Nucleus accumbens (tissue), 56 donors: ENCODE measurements at places on chromosomes 7 and 10.
A peak's percentile ranks its signal among the peaks of the same experiment; 100 is the strongest.

DNA sequence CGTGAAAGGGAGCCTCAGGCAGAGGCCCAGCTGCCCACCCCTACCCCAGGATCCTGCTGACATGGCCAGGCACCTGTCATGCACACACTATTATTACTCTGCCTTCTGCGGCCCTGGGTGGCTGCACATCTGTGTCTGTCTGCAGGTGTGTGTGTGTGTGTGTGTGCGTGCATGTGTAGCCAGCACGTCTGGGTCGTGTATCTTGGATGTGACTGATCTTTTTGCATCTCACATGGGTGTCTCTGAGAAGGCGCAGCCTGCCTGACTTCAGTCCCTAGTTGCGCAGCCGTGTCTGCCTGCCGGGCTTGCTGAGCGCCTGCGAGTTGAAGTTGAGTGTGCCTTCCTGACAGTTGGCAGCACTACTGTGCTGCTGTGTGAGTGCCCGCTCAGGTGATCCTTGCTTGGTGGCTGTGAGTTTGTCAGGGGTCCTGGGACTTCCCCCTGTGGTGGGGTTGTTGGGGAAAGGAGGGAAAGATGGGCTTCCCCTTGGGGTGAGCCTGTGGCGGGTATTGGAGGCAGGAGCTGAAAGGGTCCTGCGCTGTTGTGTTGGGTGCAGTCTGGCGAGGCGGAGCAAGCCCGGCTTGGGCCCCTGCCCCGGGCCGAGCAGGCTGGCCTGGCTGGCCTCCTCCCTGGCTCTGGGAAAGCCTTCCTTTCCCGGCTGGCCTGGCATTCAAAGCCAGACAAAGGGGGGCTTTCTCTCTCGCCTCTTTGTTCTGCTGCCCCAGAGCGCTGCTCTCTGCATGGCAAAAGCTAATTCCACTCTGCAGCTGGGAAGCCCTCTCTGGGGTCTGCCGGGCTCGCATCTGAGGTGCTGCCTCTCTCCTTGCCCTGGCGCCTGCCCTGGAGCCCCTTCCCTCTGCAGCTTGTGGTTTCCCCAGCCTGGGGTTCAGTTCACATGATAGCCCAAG, 4.9 kb downstream of the TRIM8 start:
- peak; percentile 76 for DNase-seq

GRCh38 chr10:16968416-16969041, 151.3 kb upstream of the RSU1 start:
- DNase-seq, result no peak

- no peak for DNase-seq
Measured at GRCh38 chr7:30998180-30998579, 34.4 kb downstream of the GHRHR start.

DNA sequence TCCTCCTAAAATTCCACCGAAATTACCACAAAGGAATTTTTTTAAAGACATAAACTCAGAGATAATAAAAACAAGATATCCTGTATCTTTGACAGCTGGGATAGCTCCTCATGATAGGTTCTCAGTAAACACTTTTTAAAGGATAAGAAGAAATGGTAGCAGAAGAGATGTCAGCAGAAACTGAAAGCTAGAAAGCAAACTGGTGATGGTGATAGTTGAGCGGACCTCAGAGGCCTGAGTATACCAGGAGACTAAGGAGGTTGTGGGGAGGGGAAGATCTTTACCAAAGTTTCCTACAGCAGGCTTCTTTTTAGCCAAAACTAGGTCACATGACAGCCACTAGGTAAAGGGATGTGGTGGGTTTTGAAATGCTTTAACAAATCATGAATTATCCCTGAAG, 22.5 kb downstream of the PCGF5 start:
- no peak for DNase-seq

- no peak for DNase-seq
Measured at GRCh38 chr10:80613466-80614170, 75.9 kb downstream of the SH2D4B start.

- DNase-seq, result no peak
Measured at GRCh38 chr7:76330673-76331072, 28.1 kb downstream of the YWHAG start.

- no peak for DNase-seq
Measured at GRCh38 chr7:144528536-144529045, 125.1 kb upstream of the NOBOX start.

DNA sequence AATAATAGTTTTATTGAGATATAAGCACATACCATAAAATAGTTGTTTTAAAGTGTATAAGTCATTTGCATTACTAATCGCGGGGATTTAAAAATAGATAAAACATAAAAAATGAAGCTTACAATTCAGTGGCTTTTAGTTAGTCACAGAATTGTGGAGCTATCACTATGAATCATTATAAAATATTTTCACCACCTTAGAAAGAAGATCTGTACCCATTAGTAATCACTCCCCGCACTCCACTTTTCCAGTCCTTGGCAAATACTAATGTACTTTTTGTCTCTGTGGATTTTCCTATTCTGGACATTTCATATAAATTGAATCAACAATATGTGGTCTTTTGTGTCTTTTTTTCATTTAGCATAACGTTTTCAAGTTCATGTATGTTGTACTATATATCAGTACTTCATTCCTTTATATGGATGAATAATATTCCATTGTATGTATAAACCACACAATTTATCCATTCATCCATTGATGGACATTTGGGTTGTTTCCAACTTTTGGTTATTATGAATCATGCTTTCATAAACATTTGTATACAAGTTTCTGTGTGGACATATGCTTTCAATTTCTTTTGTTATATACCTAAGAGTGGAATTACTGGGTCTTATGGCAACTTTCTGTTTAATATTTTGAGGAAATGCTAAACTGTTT, 162.5 kb downstream of the MAGI2 start:
- no peak for DNase-seq

- DNase-seq, result no peak
Measured at GRCh38 chr7:34096777-34097176, 191.4 kb downstream of the BMPER start.

DNA sequence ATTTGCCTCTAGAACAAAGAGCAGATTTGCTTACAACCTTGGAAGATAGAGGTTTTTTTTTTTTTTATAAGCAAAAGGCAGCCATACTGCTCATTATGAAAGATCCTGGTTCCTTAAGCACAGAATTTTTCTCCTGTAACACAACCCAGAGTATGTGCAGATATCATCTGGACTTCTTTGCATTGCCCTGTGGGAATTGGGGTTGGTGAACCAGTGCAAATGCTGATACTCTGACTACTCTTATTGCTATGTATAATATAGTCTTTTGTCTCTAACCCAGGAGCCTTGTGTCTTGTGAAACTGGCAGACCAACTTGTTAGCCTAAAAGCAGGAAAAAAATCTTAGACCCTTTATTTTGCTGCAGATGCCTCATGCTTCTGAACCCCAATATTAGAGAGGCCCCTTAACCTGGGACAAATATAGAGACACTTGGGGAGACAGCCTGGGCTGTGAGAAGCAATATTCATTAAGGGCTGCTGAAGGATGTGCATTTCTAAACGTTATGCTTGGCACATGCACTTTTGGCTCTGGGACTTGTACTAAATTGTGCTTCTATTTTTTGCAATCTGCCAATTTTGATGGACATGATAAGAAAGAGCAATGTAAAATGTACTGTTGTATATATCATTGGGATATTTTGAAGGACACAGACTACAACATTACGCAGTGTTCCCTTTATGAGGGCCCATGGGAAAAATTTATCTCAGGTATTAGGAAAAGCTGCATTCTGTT, 78.9 kb downstream of the ANLN start:
- no peak for DNase-seq

GRCh38 chr7:96184783-96185182, 137.1 kb downstream of the SLC25A13 start:
- no peak for DNase-seq

- DNase-seq, result no peak
Measured at GRCh38 chr7:55209366-55209765, 155.8 kb upstream of the LANCL2 start.

- no peak for DNase-seq
Measured at GRCh38 chr7:19202599-19202998, 57.4 kb upstream of the FERD3L start.

DNA sequence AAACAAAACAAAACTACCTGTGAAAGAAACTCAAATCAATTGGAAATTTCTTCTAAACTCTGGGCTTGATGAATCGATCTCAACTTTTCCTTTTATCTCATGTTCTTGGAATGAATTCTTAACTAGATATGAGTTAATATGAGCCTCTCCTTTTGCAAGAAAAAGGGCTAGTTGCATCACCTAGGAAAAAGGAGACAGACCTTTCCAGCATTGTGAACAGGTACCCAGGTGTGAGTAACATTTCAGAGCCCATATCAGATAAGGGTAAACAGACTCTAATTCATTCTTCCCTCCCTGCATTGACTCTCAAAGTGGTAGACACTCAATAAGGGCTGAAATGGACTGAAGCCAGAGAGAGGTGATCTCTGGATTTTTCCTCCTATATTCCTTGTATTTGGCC, 103.8 kb upstream of the AGR3 start:
- DNase-seq, result no peak

- DNase-seq, result peak; percentile 47
Measured at GRCh38 chr7:141071260-141071854, 2.5 kb upstream of the TMEM178B start.

DNA sequence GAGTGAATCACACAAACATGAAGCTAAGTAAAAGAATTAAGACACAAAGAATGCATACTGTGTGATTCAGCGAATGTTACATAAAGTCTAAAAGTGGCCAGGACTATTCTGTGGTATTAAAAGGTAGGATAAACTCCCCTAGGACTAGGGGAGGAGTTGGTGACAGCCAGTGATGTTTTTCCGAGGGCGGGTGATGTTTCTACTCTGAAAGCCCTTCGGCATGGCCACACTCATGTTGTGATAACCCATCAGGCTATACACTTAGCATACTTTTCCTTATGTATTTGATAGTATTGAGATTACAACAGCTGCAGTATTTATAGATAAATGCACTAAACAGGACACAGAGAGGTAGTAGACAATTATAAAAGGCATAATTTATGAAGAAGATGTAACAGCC, 15.8 kb upstream of the CYP2E1 start:
- DNase-seq, result no peak

DNA sequence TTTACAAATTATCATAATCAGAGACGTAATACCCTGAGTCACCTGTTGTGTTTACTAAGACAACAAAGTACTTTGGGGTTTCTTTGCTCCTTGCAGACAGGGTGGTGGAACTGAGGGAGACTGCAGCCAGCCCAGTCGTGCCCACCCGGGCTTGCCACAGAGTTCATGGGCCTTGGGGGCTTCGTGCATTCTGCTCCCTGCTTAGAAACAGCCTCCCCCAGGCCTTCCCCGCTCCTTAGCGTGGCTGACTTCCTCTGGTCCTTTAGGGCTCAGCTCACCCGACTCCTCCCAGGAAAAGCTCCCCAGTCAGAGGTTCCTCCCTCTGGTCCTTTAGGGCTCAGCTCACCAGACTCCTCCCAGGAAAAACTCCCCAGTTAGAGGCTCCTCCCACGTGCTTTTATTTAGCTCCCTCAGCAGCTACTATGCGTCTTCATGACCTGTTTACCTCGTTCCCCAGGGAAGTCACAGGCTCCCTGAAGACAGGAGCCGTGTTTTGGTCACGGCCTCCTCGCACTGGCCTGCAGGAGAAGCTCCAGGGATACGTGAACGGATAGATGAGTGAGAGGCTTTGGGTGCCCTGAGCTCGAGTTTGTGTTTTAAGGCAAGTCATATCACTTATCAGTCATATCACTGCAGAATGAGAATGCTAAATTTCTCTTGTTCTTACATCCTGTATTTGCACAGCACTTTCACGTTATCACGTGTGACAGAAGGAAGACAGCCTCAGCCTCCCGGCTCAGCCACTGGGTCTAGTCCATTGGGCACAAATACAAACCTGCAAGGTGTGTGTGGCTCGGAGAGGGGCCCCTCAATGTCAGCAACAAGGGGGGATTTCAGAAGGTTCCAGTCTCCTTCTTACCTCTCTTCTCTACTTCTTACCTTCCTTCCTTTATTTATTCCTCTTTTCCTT, 52.7 kb upstream of the VIPR2 start:
- DNase-seq, result no peak

DNA sequence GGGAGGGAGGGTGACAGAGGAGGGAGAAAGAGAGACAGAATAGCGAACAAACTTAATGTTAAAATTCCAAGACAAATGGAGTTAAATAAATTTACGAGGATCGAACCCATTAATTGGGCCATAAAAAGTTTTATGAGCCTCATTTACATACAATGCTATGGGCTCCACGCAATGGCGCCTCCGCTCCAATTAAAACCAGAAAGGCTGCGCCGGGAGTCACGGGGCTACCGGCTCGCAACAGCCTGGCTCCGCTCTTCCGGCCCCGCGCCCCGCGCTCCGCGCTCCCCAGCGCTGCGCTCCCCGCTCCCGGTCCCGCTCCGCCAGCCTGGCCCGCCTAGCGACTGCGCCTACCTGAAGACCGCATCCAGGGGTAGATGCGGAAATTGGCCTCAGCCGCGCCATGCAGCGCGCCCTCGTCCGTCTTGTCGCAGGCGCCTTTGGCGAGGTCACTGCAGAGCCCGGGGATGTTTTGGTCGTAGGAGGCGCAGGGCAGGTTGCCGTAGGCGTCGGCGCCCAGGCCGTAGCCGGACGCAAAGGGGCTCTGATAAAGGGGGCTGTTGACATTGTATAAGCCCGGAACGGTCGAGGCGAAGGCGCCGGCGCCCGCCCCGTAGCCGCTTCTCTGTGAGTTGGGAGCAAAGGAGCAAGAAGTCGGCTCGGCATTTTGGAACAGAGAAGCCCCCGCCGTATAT, 513 bp downstream of the HOXA7 start:
- no peak for DNase-seq

GRCh38 chr10:1217661-1218060, 161.5 kb downstream of the WDR37 start:
- no peak for DNase-seq

DNA sequence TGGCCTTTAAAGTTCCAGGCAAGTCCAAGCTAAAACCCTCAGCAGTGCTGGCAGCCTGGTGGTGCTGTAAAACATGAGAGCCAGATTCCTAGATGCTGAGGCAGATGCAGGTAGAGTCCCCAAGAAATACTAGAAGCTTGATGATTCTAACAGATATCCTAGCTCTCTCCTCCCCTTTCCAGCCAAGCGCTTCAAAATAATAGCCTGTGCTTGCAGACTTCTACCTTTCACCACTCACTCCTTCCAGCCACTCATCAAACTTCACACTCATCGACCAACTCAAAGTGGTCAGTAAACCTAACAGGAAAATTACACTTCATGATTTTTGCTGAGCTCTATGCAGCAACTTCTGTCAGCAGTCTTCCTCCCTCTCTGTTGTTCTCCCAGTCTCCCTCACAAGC, 50.2 kb downstream of the LMBR1 start:
- DNase-seq, result no peak

DNA sequence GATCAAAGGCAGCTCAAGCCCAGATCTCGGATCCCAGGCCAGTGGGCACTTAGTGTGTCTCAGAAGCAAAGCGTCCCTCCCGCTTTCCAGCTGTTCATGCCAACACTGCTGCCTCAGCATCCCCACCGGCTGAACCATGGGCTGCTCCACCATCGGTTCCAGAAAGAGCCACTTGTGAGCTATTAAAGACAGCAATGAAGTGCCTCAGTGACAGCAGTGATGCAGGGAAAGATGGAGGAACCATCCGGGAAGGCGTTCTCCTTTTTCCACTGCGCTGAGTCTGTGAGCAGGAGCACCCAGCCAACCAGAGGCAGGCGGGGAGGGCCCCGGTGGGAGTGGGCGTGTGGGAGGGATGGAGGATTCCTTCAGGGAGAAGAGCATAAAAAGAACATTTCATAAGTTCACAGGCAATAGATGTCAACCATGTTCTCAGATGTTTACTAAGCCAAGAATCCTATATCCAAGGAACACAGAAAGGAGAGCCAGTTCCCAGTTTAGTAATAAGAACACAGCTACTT, 96.2 kb upstream of the MKI67 start:
- no peak for DNase-seq

GRCh38 chr7:30988351-30989005, 24.7 kb downstream of the GHRHR start:
- peak; percentile 48 for DNase-seq
